ENCODE measurements at places on chromosomes 2 and 18. TPM values are rescaled to one million over a fixed set of nuclear protein-coding genes. Genes with fewer than 3 reads are reported as not detected.

- H3K27me3 ChIP-seq = peaks cover 9% of the 10 kb centered on the region
- no peaks in the 10 kb centered on the region for H3K4me1 ChIP-seq
- H3K27ac ChIP-seq = no peak overlapping the region
- DNase-seq = no peak
- no peaks in the 10 kb centered on the region for H3K36me3 ChIP-seq
- no peak overlapping the region for H3K4me3 ChIP-seq
Observed at GRCh38 chr2:468648-469336, 180.9 kb upstream of the ALKAL2 start.

Gene PLCL1
- total RNA-seq = 14.3 TPM

- H3K4me3 ChIP-seq = no peak overlapping the region
- H3K27ac ChIP-seq = no peak overlapping the region
- H3K27me3 ChIP-seq = no peaks in the 10 kb centered on the region
- no peaks in the 10 kb centered on the region for H3K4me1 ChIP-seq
- H3K36me3 ChIP-seq = no peaks in the 10 kb centered on the region
Observed at GRCh38 chr18:533995-534601, 33.6 kb upstream of the COLEC12 start.

- peaks cover 60% of the 10 kb centered on the region for H3K27me3 ChIP-seq
- no peaks in the 10 kb centered on the region for H3K36me3 ChIP-seq
- H3K4me3 ChIP-seq = no peak overlapping the region
- DNase-seq = peak; percentile 19
- peaks cover 24% of the 10 kb centered on the region for H3K4me1 ChIP-seq
- no peak overlapping the region for H3K27ac ChIP-seq
Observed at GRCh38 chr2:176101216-176101830, 1.7 kb downstream of the HOXD12 start.

Gene PROKR1
- total RNA-seq = not detected

GRCh38 chr2:64202206-64202845 is 58.1 kb upstream of the PELI1 start:
- H3K36me3 ChIP-seq = no peaks in the 10 kb centered on the region
- H3K4me1 ChIP-seq = peaks cover 5% of the 10 kb centered on the region
- H3K27me3 ChIP-seq = no peaks in the 10 kb centered on the region
- DNase-seq = no peak

GRCh38 chr2:60834270-60834717 is 47.1 kb upstream of the REL start:
- H3K4me3 ChIP-seq = no peak overlapping the region
- H3K27me3 ChIP-seq = no peaks in the 10 kb centered on the region
- no peak overlapping the region for H3K27ac ChIP-seq
- H3K4me1 ChIP-seq = no peaks in the 10 kb centered on the region
- no peak for DNase-seq

DNA sequence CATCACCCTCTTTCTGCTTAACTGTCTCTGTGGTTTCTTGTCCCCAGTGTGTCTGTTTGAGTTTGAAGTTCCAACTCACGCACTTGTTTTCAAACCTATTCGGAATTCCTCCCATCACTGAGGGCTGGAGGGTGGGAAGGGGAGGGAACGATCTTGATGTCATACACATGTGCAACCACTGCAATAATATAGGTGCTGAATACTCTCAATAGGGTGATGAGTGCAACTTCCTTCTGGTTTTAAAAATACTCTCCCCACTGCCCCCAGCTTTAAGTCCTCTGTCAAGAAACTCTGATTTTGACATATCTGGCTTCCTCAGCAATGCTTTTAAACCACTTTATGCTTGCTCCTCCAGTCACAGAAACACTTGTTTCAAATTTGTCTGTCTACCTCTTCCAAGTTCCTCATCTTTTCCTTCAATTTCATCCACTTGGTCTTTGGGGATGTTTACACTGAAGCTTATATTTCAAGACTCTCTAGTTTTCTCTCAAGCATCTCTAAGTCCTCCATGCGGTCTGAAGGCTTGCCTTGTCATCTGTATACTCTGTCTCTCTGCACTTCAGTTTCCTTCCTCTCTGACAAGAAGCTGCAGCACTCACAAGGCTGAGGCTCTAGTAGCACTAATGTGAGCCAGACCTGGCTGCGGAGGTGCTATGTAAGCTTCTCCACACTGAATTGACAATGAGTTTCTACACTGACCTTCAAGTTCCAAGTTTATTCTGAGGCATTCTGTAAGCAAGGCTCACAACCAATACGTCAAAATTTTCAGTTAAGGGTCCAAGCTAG is 422.3 kb downstream of the ZEB2 start:
- DNase-seq = no peak
- H3K27me3 ChIP-seq = no peaks in the 10 kb centered on the region
- H3K36me3 ChIP-seq = no peaks in the 10 kb centered on the region

DNA sequence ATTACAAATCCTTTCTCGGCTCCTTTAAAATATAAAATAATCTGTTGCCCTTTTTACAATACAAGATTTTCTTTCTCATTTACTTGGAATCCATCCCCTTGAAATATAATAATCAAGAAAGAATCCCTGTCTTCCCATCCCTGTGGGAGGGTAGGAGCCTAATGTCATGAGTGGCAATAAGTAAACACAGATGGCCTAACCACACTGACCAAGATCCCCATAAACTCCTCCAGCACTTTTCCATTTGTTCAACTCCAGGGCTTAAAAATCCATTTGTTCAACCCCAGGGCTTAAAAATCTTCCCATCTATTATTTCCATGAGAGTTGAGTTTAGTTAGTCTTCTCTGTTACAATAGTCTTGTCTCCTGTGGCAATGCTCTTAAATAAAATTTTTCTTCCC is 297.6 kb downstream of the CDH7 start:
- DNase-seq = no peak
- no peaks in the 10 kb centered on the region for H3K4me1 ChIP-seq
- H3K27me3 ChIP-seq = no peaks in the 10 kb centered on the region
- no peak overlapping the region for H3K27ac ChIP-seq
- H3K4me3 ChIP-seq = no peak overlapping the region

GRCh38 chr18:23485386-23485785 is 17.9 kb upstream of the RMC1 start:
- H3K4me3 ChIP-seq = no peak overlapping the region
- H3K36me3 ChIP-seq = peaks cover 14% of the 10 kb centered on the region
- no peaks in the 10 kb centered on the region for H3K27me3 ChIP-seq
- peak overlapping the region; percentile 77 for H3K27ac ChIP-seq
- DNase-seq = no peak
- peaks cover 3% of the 10 kb centered on the region for H3K4me1 ChIP-seq

DNA sequence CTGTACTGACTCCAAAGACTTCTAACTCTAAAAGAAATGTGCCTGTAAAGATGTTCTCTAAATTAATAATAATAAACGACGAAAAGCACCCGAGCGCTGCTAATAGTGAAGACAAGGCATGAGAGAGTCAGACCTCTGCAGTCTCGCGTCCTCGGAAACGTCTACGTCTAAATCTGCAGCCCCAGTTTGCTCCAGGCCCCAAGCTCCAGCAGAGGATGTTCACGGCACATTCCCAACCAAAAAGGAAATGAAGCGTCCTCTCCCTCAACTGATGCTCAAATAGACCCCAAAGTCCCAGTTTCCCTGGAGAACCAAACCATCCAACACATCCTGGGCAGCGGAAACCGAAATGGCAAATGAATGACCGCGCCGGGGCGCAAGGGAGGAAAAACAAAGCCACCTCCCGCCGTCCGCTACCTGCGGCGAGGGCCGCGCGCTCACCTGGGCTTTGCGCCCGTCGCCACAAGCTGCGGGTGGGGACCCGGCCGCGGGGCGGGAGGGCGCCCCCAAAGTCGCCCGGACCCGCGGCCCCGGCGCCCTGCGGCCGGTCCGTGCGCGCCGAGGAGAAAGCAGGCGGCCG is 47.1 kb upstream of the CCDC150 start:
- no peaks in the 10 kb centered on the region for H3K4me1 ChIP-seq
- H3K36me3 ChIP-seq = no peaks in the 10 kb centered on the region
- H3K4me3 ChIP-seq = peak overlapping the region; percentile 71
- peak overlapping the region; percentile 88 for H3K27ac ChIP-seq
- no peak for DNase-seq

Gene DOK6
- not detected for total RNA-seq

- no peak overlapping the region for H3K4me3 ChIP-seq
- DNase-seq = no peak
- no peak overlapping the region for H3K27ac ChIP-seq
- H3K4me1 ChIP-seq = no peaks in the 10 kb centered on the region
Observed at GRCh38 chr2:94986392-94986963, 39.0 kb upstream of the MAL start.

Measured in ascending aorta (tissue), 2 donors.